Thyroid gland (tissue), 4 donors: ENCODE measurements at places on chromosomes 16 and 17. TPM values are rescaled to one million over a fixed set of nuclear protein-coding genes. Genes with fewer than 3 reads are reported as not detected.

Gene DNASE1L2
- total RNA-seq: 0.88 TPM

Gene SCNN1G
- 6.5 TPM for total RNA-seq

DNA sequence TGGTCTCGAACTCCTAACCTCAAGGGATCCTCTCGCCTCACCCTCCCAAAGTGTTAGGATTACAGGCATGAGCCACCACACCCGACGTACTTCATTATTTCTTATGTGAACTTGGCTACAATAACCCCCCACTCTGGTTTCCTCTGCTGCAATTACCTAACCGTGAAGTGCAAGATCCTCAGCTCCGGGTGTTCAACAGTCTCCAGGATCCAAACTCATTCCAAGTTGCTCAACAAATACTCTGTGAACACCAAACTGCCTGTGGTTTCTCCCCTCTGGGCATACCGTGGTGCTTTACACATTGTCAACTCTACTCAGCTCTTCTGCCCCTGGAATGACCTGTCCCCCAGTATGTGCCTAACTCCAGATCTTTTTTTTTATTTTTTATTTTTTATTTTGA, 6.8 kb upstream of the SULT1A1 start:
- no peak for DNase-seq

GRCh38 chr17:75625813-75626486, 7.3 kb upstream of the SMIM5 start:
- no peak for DNase-seq

- DNase-seq: no peak
Observed at GRCh38 chr16:5885521-5885920, 787.9 kb upstream of the EEF2KMT start.

DNA sequence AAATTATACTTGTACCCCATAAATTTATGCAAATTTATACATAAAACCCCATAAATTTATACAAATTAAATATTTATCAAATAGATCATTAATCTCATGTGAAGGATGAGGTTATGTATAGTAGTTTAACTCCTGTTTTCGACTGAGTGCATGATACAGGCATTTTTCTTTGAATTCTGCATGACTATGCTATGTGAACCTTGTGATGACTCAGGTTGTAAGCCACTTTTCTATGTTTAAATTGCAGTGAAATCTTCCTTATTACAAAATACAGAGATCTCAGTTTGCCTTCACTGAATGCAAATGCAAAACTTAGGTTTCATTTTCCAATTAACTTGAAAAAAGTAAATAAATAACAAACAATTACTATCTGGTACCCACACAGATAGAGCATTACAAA, 843.7 kb downstream of the CDH11 start:
- DNase-seq: no peak

DNA sequence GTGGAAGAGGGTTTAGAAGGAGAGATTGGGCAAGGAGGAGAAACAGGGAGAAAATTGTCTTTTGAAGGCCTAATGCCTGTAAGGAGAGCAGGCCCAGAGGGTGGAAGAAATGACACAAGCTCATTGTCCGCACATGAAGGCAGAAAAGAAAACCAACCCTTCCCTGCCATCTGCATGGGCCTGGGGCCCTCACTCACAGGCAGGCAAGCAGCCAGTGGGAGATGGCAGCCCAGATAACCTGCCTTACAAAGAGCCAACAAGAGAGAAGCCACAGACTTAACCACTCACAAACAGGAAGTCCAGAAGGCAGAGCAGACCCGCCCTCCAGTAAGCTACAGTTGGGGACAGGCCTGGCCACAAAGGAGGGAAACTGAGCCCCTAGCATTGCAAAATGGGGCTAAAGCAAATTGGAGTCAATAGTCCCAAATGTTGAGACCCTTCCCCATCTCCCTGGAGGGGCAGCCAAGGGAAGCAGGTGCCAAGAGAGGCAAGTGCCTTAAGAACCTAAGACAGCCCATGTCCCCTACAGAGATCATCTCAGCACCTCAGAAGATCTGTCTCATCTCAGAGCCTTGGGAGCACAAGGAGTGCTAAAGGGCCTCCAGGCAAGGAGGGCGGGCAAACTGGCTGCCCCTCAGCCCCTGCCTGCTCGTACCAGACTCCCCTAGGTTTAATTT, 7.3 kb upstream of the TSPOAP1 start:
- DNase-seq: no peak

GRCh38 chr16:89349947-89350633, 132.6 kb downstream of the ZNF778 start:
- no peak for DNase-seq

DNA sequence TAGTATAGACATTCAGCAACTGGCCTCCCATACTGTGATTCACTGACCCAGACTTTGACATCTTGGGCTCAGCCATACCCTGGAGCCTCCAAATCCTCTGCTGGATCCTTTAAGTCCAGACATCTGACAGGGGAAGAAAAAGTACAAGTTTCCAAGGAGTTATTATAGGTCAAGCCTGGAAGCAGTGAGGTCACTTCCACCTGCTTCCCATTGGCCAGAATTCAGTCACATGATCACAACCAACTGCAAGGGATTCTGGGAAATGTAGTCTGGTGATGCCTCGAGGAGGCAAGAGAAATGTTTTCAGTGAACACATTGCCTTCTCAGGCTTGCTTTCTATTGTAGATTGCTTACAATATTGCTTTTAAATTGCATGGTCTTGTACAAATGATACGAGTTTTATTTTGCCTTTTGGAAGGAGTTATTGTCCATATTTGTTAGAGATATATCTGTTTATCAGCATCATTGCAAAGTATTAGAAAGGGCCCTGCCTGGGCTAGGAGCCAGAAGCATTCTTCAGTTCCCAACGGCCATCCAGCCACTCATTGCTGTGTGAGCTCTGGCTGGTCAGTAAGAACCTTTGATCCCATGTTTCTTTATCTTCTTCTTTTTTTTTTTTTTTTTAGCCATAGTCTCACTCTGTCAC, 696.9 kb downstream of the WWOX start:
- peak; percentile 46 for DNase-seq

DNA sequence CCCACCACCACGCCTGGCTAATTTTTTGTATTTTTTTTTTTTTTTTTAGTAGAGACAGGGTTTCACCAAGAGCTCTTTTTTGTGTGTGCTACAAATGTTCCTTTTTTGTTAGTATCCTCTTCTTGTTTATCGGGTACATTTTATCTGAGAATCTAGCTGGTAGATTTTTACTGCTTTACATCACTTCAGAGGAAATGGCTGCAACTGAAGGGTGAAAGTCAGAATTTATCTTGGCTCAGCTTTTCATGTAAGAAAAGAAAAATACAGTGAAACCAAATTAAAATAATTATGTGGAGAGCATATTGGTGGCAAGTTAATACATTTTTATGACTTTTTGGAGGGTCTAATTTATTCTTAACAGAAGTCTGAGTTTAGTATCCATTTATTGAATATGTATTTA, 26.0 kb downstream of the CBFB start:
- DNase-seq: no peak

Gene TPSG1
- not detected for total RNA-seq

GRCh38 chr17:2191227-2191626, 112.4 kb downstream of the SMG6 start:
- no peak for DNase-seq

Gene HBA2
- total RNA-seq: 21.2 TPM

DNA sequence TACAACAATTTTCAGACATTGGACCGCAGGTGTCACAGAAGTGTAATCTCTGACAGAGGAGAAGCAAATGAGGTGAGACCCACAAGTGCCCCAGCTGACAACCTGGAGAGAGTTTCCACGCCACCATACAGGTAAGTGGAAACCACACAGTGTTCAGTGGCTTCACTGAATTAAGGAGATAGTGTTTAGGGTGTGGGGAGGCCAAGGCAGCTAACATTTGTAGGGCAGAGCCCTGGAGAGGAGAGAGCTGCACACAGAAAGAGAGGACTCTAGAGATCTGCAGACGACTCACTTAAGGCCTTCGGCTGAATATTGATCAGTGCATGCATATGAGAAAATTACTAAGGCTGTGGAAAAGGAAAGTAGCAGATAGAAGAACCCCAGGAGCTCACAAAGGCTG, 228.9 kb upstream of the TNRC6C start:
- no peak for DNase-seq

DNA sequence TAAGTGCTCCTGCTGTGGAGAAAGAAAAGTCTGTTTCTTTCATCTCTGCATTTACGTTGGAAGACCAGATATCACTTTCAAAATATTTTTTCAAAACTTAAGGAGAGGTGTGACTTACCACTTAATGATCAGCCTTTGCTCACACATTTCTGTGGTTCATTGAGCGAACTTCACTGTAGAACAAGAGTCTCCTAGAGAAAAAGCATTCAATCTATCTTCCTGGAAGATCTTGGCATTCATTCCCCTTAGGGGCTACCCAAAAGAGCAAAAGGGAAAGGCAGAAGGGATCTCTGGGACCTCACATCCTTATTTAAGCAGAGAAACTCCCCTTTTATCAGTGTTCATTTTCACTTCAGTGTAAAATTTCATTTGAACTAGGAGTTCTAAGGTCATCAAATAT, 61.2 kb downstream of the HS3ST3A1 start:
- DNase-seq: no peak

Gene TMEM231
- 3.6 TPM for total RNA-seq

Gene RASL10B
- 5.2 TPM for total RNA-seq

Gene SULT1A2
- total RNA-seq: 24.2 TPM

- no peak for DNase-seq
Observed at GRCh38 chr16:77499373-77500285, 64.8 kb upstream of the ADAMTS18 start.

GRCh38 chr17:6352801-6353560, 81.9 kb downstream of the AIPL1 start:
- no peak for DNase-seq

Gene KREMEN2
- total RNA-seq: not detected

Gene MEIOC
- not detected for total RNA-seq

Gene GDPD1
- 3.5 TPM for total RNA-seq

DNA sequence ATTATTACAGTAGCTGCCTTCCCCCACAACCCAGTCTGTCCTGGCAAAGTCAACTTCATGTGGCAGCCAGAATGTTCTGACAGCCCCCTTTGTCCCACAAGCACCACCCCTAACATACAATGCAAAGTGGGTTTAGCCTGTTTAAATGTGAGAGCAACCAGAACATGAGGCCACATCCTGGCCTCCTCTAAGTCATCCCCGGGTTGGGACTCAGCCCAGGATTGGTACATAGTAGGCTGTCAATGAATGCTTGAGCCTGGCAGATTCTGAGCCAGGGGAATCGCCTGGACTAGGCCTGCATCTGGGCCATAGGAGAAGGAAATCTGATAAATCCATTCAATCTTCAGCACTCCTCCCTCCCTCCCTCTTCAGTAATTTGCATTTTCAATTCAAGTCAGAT, 4.3 kb upstream of the ITGA3 start:
- no peak for DNase-seq

Gene CD300C
- total RNA-seq: 1.1 TPM

DNA sequence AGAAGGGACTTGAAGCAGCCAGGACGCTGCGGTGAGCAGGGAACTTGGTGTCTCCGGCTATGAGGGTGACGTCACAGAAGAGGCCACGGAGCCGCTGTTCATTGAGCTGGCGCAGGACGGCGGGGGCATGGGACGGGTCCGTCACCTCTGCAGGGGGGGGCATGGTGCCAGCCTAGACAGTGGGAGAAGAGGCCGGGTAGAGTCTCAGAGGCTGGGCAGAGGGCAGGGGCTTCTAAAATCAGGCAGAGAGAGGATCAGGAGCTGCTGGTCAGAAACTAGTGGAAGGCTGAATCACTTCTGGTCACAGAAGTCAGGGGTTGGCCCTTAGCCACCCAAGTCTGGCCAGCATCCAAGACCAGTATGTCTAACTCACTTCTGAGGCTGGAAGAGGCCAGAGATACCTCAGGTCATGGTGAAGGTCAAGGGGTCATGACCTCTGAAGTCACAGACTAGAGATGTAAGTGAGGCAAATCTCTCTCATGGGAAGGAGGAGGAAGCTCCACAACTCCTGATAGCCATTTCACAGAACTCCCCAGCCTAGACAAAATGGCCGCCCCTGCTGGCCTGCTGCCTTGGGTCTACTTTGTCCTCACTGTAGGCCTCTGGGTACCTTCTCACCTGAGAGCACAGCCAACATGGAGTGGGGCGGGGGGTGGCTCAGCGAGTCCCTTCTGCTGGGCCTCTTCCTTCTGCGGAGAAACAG, 12.6 kb downstream of the ZBTB4 start:
- peak; percentile 85 for DNase-seq

GRCh38 chr17:4375039-4375748, 8.7 kb upstream of the UBE2G1 start:
- no peak for DNase-seq

DNA sequence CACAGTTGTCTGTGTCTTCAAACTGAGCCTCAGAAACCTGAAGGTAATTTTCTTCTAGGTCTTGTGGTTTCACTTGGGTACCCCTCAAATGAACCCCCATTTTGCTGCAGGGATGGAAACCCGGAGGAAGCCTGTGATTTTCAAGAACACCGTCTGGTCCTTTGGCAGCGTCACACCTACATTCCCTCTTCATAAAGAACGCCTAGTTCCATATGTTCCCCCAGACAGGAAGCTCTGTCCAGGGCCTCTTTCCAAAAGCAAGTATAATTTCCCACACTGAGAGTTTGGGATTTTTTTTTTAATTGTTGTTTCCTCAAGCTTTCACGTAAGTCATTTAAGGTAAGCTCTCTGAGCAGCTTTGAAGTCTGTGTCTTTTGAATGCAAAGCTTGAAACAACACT, 515.0 kb downstream of the TMEM114 start:
- no peak for DNase-seq

DNA sequence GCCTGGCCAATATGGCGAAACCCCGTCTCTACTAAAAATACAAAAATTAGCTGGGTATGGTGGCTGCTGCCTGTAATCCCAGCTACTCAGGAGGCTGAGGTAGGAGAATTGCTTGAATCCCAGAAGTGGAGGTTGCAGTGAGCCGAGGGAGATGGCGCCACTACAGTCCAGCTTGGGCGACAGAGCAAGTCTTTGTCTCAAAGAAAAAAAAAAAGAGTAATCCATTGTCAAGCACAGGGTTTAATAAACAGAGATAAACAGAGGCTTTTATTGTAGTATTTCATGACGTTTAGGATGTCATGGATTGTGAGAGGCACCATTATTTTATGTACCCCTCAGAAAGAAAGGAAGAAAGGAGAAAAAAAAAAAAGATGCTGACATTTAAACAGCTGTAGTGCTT, 75.2 kb upstream of the RNU2-1 start:
- no peak for DNase-seq
